Motor neuron (in vitro differentiated cells): ENCODE measurements at places on chromosomes 13 and 19. TPM values are rescaled to one million over a fixed set of nuclear protein-coding genes. Genes with fewer than 3 reads are reported as not detected.

Gene ZNF285
- 2.1 and 3.2 TPM in 2 replicates for total RNA-seq

DNA sequence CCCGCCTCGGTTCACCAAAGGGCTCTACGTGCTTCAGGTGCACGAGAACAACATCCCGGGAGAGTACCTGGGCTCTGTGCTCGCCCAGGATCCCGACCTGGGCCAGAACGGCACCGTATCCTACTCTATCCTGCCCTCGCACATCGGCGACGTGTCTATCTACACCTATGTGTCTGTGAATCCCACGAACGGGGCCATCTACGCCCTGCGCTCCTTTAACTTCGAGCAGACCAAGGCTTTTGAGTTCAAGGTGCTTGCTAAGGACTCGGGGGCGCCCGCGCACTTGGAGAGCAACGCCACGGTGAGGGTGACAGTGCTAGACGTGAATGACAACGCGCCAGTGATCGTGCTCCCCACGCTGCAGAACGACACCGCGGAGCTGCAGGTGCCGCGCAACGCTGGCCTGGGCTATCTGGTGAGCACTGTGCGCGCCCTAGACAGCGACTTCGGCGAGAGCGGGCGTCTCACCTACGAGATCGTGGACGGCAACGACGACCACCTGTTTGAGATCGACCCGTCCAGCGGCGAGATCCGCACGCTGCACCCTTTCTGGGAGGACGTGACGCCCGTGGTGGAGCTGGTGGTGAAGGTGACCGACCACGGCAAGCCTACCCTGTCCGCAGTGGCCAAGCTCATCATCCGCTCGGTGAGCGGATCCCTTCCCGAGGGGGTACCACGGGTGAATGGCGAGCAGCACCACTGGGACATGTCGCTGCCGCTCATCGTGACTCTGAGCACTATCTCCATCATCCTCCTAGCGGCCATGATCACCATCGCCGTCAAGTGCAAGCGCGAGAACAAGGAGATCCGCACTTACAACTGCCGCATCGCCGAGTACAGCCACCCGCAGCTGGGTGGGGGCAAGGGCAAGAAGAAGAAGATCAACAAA is 2.6 kb downstream of the PCDH17 start:
- no peak for ATAC-seq

DNA sequence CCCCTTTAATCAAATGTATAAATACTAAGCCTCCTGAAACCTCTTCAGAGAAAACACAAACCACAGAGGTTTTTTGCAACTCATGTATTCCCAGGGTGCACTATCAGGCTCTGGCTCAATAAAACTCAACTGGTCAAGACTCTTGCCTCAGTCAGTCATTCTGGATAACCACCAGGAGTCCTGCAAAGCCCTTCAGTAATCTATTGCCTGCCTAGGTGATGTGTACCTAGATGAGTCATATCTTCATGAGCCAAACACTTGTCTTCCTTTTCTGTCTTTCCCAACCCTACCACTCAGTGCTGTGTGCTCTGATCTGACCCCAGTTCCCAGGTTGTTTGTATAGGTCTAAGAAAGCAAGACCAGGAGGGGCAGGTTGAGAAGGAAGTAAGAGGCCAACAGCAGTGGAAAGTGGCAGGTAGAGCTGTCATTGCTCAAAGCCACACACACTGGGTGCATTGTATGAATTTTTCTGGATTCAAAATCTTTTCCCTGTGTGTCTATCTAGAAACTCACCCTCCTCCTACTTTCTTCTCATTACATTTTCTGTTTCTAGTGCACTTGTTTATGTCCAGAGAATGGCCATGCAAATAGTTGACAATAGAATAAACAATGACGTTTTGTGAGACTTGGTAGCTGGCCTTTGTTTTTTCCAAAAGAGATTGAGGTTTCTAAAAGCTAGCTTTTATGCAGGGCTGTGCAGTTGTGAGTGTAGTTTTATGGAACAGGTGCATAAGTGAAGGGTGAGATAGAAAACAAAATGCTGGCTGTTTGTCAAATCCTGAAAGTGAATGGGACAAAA is 48.1 kb downstream of the PSG1 start:
- ATAC-seq: no peak

Gene KCTD4
- total RNA-seq: 0.86 and 1.6 TPM in 2 replicates

DNA sequence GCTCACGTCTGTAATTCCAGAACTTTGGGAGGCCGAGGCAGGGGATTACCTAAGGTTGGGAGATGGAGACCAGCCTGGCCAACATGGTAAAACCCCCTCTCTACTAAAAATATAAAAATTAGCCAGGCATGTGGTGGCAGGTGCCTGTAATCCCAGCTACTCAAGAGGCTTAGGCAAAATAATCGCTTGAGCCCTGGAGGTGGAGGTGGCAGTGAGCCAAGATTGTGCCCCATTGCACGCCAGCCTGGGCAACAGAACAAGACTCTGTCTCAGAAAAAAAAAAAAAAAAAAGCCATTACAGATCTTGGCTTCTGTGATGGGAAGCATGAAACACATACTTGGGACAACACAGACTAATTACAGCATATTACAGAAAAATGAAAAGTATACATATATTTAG is 1404.5 kb upstream of the SPRY2 start:
- ATAC-seq: no peak
